Activated T-helper 2 cell treated with anti-CD3 and anti-CD28 coated beads, Interferon-gamma antibody, Interleukin-2, Interleukin-4, amounts not matched to agents 10 μg/mL and 5 μg/mL and 100 μg/mL, durations not matched to agents 14 hours and 24 hours and 36 hours (primary cell): ENCODE measurements at places on chromosomes 11 and 22.

GRCh38 chr22:44372611-44373010, 59.9 kb upstream of the SHISAL1 start:
- H3K27me3 ChIP-seq, result no peaks in the 10 kb centered on the region
- H3K4me1 ChIP-seq, result no peaks in the 10 kb centered on the region
- DNase-seq, result no peak
- no peak overlapping the region for H3K27ac ChIP-seq
- no peak overlapping the region for H3K4me3 ChIP-seq
- H3K36me3 ChIP-seq, result no peaks in the 10 kb centered on the region

DNA sequence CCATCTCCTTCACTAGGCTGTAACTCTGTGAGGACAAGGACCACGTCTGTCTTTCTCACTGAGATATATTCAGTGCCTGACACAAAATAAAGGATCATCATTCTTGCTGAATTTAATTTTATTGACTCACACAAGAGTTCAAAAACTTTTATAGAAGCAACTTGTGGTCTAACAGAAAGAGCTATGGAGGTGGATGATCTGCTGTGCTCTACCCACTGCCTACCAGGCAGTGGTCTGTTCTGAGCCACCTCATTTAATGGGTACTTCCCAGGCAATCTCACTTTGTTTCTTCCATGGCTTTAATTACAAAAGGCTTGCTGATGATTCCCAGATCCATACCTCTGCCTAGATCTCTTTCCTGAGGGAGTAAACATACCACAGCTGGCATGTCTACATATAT, 4.7 kb downstream of the BTBD18 start:
- H3K4me1 ChIP-seq, result peaks cover 20% of the 10 kb centered on the region
- H3K4me3 ChIP-seq, result no peak overlapping the region
- H3K27me3 ChIP-seq, result no peaks in the 10 kb centered on the region

DNA sequence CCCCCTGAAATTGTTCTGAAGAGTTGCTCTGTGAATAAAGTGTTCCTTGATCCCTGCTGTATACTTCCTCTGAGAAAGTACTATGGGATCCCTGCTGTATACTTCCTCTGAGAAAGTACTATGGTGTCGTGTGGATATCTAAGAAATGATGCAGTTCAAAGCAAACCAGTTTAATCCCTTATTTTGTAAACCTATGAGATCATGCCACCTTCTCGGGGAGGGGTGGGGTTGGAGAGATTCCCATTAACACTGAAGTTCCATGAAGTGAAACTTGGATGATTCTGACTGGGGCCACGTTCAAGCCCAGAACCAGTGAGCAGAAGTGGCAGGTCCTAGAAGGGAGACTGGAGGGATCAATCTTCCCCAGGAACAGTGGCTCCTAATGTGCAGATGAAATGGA, 13.0 kb upstream of the TP53AIP1 start:
- H3K4me3 ChIP-seq, result no peak overlapping the region
- no peak for DNase-seq
- no peak overlapping the region for H3K27ac ChIP-seq
- H3K36me3 ChIP-seq, result no peaks in the 10 kb centered on the region
- no peaks in the 10 kb centered on the region for H3K4me1 ChIP-seq

DNA sequence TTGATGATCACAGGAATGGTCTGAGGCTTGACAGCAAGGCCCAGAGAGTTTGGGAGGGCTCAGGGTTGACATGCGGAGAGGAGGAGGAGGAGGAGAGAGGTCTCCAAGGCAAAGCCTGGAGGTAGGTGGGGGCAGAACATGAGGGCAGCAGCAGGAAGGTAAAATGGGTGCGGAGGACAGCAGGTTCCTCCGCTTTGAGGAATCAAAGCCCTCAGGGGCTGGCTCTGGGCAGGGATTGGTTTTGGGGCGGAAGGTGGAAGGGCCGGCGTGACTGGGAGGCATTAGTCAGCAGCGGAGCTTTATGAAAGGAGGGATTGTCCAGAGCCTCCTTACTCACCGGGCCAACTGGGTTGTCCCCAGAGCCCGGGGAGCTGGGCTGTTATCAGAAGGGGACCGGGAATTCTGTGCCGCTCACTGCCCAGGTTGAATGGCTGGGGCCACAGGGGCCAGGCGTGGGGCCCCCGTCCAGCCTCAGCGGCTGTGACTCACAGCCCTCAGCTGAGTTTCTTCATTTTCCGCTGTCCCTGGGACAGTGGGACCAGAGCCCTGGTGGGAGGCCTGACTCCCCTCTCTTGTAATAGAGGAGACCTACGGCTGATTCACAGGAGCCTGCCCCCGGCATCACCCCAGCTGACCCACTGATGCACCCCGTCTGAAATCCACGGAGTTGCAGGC, 36.2 kb downstream of the LIF start:
- H3K27ac ChIP-seq, result no peak overlapping the region
- no peaks in the 10 kb centered on the region for H3K36me3 ChIP-seq
- H3K4me1 ChIP-seq, result peaks cover 37% of the 10 kb centered on the region
- no peaks in the 10 kb centered on the region for H3K27me3 ChIP-seq
- no peak overlapping the region for H3K4me3 ChIP-seq

DNA sequence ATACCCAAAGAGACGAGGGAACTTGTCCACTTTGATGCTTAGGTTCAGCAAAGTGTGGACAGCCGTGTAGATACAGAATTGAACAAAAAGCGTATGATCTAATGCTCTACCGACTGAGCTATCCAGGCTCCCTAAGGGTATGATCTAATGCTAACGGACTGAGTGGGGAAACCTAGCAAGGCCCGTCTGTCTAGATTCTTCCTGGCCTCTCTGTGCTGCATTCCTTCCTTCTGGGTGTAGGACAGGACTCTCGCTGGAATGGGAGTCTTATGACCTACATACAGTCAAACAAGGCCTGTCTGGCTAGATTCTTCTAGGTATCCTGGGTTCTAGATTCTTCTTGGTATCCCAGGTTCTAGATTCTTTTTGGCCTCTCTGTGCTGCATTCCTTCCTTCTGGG, 8.4 kb upstream of the SLC15A3 start:
- no peak overlapping the region for H3K27ac ChIP-seq
- DNase-seq, result no peak
- peaks cover 35% of the 10 kb centered on the region for H3K27me3 ChIP-seq
- H3K36me3 ChIP-seq, result no peaks in the 10 kb centered on the region
- H3K4me3 ChIP-seq, result no peak overlapping the region

- peaks cover 24% of the 10 kb centered on the region for H3K4me1 ChIP-seq
- H3K27ac ChIP-seq, result peak overlapping the region; percentile 70
- no peaks in the 10 kb centered on the region for H3K27me3 ChIP-seq
- H3K36me3 ChIP-seq, result peaks cover under 1% of the 10 kb centered on the region
These were observed 207.5 kb downstream of the TBC1D22A start for GRCh38 chr22:46969961-46970360.

DNA sequence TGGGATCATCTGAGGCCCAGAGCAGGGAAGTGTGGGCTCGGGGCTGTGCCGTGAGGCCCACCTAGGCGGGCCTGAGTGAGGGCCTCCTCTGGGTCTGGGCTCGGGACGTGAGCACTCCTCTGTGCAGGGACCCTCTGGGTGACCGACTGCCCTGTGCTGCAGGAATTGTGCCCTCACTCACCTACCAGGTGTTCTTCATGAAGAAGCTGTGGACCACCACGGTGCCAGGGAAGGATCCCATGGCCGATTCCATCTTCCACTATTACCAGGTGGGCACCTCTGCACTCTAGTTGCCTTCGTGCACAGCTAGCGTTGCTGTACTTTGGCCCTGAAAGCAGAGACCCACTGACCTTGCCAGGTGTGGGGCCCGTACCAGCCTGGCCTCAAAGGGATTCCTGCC, 80.5 kb downstream of the MYO7A start:
- H3K4me3 ChIP-seq, result no peak overlapping the region
- H3K4me1 ChIP-seq, result no peaks in the 10 kb centered on the region
- no peak for DNase-seq
- no peak overlapping the region for H3K27ac ChIP-seq
- no peaks in the 10 kb centered on the region for H3K27me3 ChIP-seq

DNA sequence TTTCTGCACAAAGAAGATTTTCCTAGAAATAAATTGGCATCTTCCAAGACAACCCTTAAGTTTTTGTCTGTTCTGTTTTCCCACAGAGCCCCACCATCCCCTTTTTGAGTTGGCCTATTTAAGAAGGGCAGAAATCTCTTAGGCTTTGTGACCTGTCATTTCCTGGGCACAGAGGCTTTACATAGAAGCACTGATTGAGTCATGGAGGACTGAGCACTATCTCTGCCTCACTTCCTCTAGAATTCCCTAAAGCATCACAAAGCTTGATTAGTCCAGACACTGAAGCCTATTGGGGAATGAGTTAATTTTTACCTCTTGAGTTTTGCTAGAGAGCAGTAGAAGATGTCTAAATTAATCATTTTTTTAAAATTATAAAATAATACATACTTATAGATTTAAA, 25.4 kb downstream of the TRIM44 start:
- no peak overlapping the region for H3K27ac ChIP-seq
- no peaks in the 10 kb centered on the region for H3K27me3 ChIP-seq
- peaks cover 10% of the 10 kb centered on the region for H3K36me3 ChIP-seq

GRCh38 chr11:61728066-61728939, 24.1 kb upstream of the MYRF start:
- no peak overlapping the region for H3K4me3 ChIP-seq
- no peaks in the 10 kb centered on the region for H3K27me3 ChIP-seq
- DNase-seq, result no peak
- H3K4me1 ChIP-seq, result peaks cover 1% of the 10 kb centered on the region
- H3K27ac ChIP-seq, result no peak overlapping the region
- no peaks in the 10 kb centered on the region for H3K36me3 ChIP-seq

GRCh38 chr11:67349036-67349435, 4.3 kb downstream of the POLD4 start:
- no peaks in the 10 kb centered on the region for H3K27me3 ChIP-seq
- no peak overlapping the region for H3K4me3 ChIP-seq
- peaks cover 33% of the 10 kb centered on the region for H3K4me1 ChIP-seq
- no peak overlapping the region for H3K27ac ChIP-seq
- no peaks in the 10 kb centered on the region for H3K36me3 ChIP-seq

- no peak overlapping the region for H3K4me3 ChIP-seq
- peaks cover 16% of the 10 kb centered on the region for H3K27me3 ChIP-seq
- peaks cover 2% of the 10 kb centered on the region for H3K36me3 ChIP-seq
- H3K27ac ChIP-seq, result no peak overlapping the region
- DNase-seq, result no peak
- H3K4me1 ChIP-seq, result peaks cover 42% of the 10 kb centered on the region
These were observed 3.7 kb upstream of the CD44 start for GRCh38 chr11:35135222-35135621.

DNA sequence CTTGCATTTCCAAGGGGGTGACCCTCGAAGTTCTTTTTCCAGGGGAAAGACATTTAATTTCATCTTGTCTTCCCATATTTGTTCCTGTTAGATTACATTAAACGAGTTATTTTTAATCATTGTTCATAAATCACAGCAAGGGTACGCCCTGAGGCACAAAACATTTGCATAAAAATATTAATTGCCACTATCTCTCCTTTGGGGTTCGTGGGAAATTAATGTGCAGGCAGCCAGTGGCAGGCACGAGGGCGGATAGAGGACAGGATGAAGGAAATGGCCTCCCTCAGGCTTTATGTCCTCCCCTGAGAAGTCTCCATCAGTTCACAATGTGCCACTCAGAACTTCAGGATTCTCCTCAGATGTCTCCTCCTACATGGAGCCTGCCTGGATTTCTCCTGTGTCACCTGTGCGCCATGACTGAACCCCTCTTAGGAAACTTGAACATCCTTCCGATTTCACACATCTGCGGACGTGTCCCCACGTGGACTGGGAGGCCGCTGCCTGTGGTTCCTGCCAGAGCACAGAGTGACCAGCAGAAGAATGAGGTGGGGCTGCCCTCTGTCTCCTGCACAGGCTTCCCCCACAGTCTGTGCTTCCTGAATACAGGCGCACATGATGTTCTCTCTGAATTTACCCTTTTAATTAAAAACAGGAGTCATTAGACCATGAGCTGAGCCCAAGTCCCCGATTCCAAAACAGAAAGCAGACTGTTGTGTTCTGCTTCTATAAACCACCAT, 1085.9 kb downstream of the TBC1D22A start:
- H3K27me3 ChIP-seq, result peaks cover 2% of the 10 kb centered on the region
- H3K4me1 ChIP-seq, result no peaks in the 10 kb centered on the region
- no peaks in the 10 kb centered on the region for H3K36me3 ChIP-seq
- no peak overlapping the region for H3K27ac ChIP-seq
- H3K4me3 ChIP-seq, result no peak overlapping the region

GRCh38 chr11:44998051-44998450, 47.4 kb upstream of the TP53I11 start:
- no peak overlapping the region for H3K27ac ChIP-seq
- H3K36me3 ChIP-seq, result no peaks in the 10 kb centered on the region
- no peak for DNase-seq
- H3K4me1 ChIP-seq, result no peaks in the 10 kb centered on the region
- no peaks in the 10 kb centered on the region for H3K27me3 ChIP-seq

DNA sequence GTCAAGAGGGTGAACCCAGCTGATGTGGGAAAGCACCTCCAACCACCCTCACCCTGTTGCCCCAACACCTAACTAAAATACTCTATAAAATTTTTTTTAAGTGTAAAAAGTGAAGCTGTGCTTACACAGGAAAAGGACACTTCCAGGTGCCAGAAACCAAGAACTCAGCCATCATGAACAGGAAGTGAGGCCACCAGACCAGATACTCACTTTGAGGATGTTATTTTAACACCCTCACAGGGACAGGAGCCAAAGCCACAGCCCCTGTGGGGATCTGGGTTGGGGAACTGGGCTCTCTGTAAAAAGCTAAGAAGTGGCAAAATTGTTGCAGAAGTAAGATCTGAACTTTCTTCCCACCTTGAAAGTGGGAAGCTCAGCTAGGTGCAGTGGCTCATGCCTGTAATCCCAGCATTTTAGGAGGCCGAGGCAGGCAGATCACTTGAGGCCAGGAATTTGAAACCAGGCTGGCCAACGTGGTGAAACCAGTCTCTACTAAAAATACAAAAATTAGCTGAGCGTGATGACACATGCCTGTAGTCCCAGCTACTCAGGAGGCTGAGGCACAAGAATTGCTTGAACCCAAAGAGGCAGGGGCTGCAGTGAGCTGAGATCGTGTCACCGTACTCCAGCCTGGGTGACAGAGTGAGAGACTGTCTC, 3.8 kb downstream of the RSPH14 start:
- H3K36me3 ChIP-seq, result no peaks in the 10 kb centered on the region
- peak overlapping the region; percentile 78 for H3K27ac ChIP-seq
- no peaks in the 10 kb centered on the region for H3K27me3 ChIP-seq

- H3K4me3 ChIP-seq, result no peak overlapping the region
- H3K27me3 ChIP-seq, result no peaks in the 10 kb centered on the region
- DNase-seq, result no peak
- no peak overlapping the region for H3K27ac ChIP-seq
These were observed 57.4 kb upstream of the SLC5A12 start for GRCh38 chr11:26779074-26779865.

DNA sequence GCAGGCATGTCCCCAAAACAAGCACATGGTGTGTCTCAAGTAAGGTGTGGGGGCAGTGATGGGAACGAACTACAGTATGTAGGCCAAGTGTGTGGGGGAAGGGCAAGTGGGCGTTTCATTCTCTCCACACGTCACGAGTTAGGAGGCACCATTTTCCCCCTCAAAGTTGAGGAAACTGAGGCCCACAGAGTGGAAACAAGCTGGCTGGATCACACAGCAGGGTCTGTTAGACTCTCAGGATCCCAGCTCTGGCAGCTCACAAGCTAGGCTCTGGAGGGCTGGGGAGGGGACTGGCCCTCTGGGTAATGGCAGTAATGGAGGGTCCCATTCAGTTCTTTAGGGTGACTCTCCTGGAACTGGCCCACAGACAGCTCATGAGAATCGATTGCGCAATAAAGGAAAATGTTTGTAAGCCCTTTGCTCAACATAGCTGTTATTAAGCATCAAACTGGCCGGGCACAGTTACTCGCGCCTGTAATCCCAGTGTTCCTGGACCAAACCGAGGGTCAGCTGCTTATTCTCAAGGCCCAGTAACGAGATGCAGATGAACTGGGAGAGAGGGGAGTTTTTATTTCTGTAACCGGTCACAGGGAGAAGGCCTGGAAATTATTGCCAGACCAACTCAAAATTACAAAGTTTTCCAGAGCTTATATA, 24.1 kb upstream of the TUB start:
- H3K27me3 ChIP-seq, result no peaks in the 10 kb centered on the region
- no peak overlapping the region for H3K27ac ChIP-seq
- no peak for DNase-seq
- H3K36me3 ChIP-seq, result no peaks in the 10 kb centered on the region
- peaks cover 3% of the 10 kb centered on the region for H3K4me1 ChIP-seq
- no peak overlapping the region for H3K4me3 ChIP-seq
